EH (cell line): ENCODE measurements at places on chromosomes 7 and 10.
A peak's percentile ranks its signal among the peaks of the same experiment; 100 is the strongest.

DNA sequence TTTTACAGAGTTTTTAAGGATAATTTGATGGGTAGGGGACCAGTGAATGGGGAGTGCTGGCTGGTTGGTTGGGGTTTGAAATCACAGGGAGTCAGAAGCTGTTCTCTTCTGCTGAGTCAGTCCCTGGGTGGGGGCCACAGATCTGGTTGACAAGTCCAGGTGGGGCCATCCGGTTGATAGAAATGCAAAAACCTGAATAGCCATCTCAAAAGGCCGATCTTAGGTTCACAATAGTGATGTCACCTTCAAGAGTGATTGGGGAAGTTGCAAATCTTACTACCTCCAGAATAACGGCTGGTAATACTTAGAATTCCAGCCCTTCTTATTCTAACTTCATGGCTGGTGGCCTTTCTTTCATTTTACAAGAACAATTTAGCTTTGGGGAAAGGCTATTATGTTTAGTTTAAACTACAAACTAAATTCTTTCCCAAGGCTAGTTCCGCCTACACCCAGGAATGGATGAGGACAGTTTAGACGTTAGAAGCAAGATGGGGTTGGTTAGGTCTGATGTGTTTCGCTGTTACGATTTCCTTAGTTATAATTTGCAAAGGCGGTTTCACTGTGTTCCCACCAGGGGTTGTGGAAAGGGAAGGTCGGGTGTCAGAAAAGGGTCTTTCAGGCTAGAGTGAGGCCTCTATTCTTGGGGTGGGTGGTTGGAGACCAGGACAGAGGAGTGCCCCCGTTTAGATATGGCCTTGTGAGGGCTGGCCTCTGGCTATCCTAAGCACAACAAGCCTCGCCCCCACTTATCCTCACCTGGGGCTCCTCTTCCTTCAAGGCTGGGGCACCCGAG is 27.4 kb downstream of the IFT22 start:
- DNase-seq: no peak

DNA sequence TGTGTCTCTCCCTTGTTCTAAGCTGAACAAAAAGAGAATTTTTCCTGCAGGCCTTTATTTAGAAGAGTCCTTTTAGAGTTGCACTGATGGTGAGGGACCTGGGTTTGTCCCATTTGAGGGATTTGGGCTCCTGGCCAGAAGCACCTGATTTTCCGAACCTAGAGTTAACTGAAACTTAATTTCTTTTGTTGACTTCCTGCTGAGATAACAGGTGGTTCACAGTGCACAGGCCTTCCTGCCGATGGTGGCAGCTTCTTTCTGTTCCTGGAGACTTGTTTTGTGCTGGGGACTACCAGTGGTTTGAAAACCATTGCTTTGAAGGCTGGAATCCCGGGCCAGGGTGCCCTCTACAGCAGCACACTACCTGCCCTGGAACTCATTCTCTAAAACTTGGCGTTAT is 99.2 kb downstream of the SUGCT start:
- DNase-seq: no peak

- DNase-seq: no peak
Measured at GRCh38 chr10:104043185-104043830, 42.4 kb downstream of the COL17A1 start.

DNA sequence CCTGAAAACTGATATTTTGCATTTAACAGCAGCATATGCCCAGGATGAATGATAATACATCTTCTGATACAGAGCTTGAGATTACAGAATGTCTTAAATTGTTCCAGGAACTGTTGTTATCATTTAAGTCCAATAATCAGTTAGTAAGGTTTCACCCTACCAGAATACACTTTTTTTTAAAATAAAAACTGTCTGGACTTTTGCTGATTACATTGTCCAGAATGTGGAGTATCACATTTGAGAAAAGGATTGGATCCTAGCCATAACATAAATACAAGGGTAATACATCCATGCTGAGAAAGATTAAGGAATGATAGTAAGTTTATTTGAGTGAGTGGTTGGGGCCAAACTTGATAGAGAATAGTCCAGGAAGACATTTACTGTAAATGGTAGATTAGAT is 71.0 kb downstream of the SEPTIN7 start:
- peak; percentile 21 for DNase-seq

- DNase-seq: no peak
Measured at GRCh38 chr7:1915956-1916600, 246.0 kb downstream of the ELFN1 start.
